Vein endothelial cell (primary cell): ENCODE measurements at places on chromosomes 7 and 10. TPM values are rescaled to one million over a fixed set of nuclear protein-coding genes. Genes with fewer than 3 reads are reported as not detected.

VKORC1L1 gene
- 27.4 and 29.4 TPM in 2 replicates for total RNA-seq

LRRC4 gene
- 2.3 and 2.9 TPM in 2 replicates for total RNA-seq

C10orf105 gene
- under 0.01 TPM in 1 of 2 replicates, not detected in the other for total RNA-seq

DGKI gene
- total RNA-seq: 1.3 and 1.8 TPM in 2 replicates

PARD3 gene
- total RNA-seq: 31.2 and 48.3 TPM in 2 replicates

SAMD9L gene
- 7.8 and 18.9 TPM in 2 replicates for total RNA-seq

TPST1 gene
- total RNA-seq: 20.1 and 24.8 TPM in 2 replicates

TMEM196 gene
- total RNA-seq: not detected in 2 replicates

CCDC3 gene
- under 0.01 and 0.96 TPM in 2 replicates for total RNA-seq

SLC26A4 gene
- 3.5 and 4.9 TPM in 2 replicates for total RNA-seq

UNC5B gene
- total RNA-seq: 9.8 and 14.0 TPM in 2 replicates

CEP55 gene
- total RNA-seq: 18.9 and 39.1 TPM in 2 replicates

VWA2 gene
- under 0.01 TPM in 1 of 2 replicates, not detected in the other for total RNA-seq

MYL10 gene
- not detected in 2 replicates for total RNA-seq

EZH2 gene
- 8.8 and 17.2 TPM in 2 replicates for total RNA-seq

TMEM139 gene
- not detected in 2 replicates for total RNA-seq

MPP7 gene
- total RNA-seq: 0.33 and 0.86 TPM in 2 replicates

TEX36 gene
- total RNA-seq: not detected in 2 replicates

C10orf53 gene
- not detected in 2 replicates for total RNA-seq

FEZF1 gene
- not detected in 2 replicates for total RNA-seq

SPDYE5 gene
- total RNA-seq: not detected in 2 replicates

HPS1 gene
- total RNA-seq: 45.7 and 48.7 TPM in 2 replicates

BCL7B gene
- 35.9 and 37.2 TPM in 2 replicates for total RNA-seq

LBX1 gene
- total RNA-seq: not detected in 2 replicates

CASP7 gene
- 40.2 and 53.9 TPM in 2 replicates for total RNA-seq

TMEM236 gene
- total RNA-seq: 0.10 and 0.33 TPM in 2 replicates

AP1S1 gene
- 149 and 181 TPM in 2 replicates for total RNA-seq

GBX1 gene
- under 0.01 TPM in 1 of 2 replicates, not detected in the other for total RNA-seq

GIMAP7 gene
- total RNA-seq: 25.2 and 31.6 TPM in 2 replicates

TEX47 gene
- total RNA-seq: not detected in 2 replicates

CLCN1 gene
- total RNA-seq: not detected in 2 replicates
